Renal cortex interstitium (tissue), 15 donors: ENCODE measurements at places on chromosomes 6 and 20.
A peak's percentile ranks its signal among the peaks of the same experiment; 100 is the strongest.

GRCh38 chr6:21971541-21971940 is 325.3 kb downstream of the PRL start:
- DNase-seq = no peak

DNA sequence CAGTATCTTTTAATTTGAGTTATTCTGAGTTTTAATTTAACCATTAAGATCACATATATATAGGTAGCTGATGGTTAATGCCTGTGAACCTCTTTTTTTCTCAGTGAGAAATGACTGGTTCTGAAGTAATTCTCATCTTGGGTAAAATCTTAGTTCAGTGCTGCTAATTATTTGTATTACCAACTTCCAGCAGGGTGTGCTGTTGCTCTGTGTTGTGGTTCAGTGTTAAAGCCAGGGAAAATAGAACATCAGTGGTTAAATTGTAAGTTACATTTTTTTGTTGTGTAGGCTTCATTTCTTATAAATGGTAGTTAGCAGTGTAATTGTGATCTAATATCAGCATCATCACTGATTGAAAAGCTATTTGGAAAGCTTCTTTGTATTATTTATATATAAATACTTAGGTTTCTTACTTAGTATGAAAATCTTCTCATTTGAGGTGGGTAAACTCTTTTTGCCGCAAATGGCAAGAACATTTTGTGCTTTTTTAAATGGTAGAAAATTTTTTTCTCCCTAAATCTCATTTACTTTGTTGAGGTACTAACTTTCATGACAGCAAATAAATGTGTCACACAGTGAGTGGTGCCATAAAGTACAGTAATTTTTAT is 43.7 kb downstream of the CDC5L start:
- peak; percentile 57 for DNase-seq

GRCh38 chr20:64065974-64066343 is 3.0 kb downstream of the TCEA2 start:
- no peak for DNase-seq

- no peak for DNase-seq
Observed at GRCh38 chr6:156741287-156742073, 35.7 kb upstream of the ARID1B start.

- DNase-seq = no peak
Observed at GRCh38 chr6:145044641-145045246, 690.6 kb downstream of the EPM2A start.

- no peak for DNase-seq
Observed at GRCh38 chr6:11700118-11700718, 78.4 kb downstream of the ADTRP start.

- DNase-seq = no peak
Observed at GRCh38 chr6:20708367-20709124, 174.3 kb downstream of the CDKAL1 start.

- peak; percentile 7 for DNase-seq
Observed at GRCh38 chr6:98116455-98116854, 717.9 kb upstream of the POU3F2 start.

- DNase-seq = no peak
Observed at GRCh38 chr6:159152782-159153181, 16.4 kb upstream of the FNDC1 start.

GRCh38 chr6:87827346-87827745 is 125.3 kb upstream of the AKIRIN2 start:
- no peak for DNase-seq

DNA sequence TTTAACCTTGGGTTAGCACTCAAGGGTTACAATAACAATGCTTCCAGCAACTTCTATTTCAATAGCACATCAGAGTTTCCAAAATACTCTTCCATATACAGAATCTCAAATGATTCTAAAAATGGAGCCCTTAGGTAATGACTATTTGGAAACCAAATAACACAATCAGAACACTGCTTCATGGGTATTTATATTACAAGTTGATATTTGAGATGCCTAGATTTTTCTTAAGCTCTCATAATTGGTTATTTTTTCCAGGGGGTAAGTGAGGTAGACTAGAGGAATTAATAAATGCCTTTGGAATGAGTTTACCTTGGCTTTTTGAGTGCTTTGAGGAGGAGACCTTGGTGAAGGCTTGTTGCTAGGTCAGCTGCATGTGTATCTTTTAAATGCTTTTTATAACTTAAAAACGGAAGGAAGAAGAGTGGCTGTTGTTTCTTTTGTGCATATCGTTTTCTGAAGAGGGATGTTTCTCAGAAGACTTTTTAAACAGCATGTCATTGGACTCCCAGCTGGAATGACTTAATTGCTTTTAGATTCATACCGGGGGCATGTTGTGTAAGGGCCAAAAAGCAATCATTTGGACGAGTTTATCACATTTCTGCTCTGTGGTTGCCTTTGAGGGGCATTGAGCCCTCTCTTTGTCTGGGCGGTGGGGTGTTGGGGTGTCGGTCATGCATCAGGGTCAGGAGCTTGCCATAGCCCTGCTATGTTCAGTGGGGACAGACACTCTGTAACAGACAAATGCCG is 186.0 kb downstream of the DTNBP1 start:
- no peak for DNase-seq

GRCh38 chr20:13333036-13333435 is 112.0 kb downstream of the ISM1 start:
- no peak for DNase-seq

DNA sequence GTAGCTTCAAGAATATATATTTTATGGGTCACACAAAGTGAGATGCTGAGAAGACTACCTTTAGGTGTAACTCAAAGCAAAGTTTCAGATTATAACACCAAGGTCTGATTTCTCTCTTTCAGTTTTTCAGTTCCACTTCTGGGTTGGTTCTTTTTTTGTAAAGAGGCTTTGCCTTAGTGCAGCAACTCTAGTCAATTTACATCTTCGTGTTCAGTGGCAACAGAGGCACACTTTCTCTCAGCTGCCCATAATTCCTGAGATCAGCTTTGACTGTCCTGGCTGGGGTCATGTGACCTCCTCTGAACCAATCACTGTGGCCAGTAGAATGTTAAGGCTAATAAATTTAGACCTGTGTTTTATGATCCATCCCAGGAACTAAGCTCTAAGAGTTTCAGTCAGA is 120.2 kb downstream of the TINAG start:
- no peak for DNase-seq

GRCh38 chr20:36183155-36183944 is 28.8 kb downstream of the EPB41L1 start:
- DNase-seq = no peak

GRCh38 chr6:82915666-82916065 is 150.0 kb downstream of the UBE3D start:
- DNase-seq = no peak

DNA sequence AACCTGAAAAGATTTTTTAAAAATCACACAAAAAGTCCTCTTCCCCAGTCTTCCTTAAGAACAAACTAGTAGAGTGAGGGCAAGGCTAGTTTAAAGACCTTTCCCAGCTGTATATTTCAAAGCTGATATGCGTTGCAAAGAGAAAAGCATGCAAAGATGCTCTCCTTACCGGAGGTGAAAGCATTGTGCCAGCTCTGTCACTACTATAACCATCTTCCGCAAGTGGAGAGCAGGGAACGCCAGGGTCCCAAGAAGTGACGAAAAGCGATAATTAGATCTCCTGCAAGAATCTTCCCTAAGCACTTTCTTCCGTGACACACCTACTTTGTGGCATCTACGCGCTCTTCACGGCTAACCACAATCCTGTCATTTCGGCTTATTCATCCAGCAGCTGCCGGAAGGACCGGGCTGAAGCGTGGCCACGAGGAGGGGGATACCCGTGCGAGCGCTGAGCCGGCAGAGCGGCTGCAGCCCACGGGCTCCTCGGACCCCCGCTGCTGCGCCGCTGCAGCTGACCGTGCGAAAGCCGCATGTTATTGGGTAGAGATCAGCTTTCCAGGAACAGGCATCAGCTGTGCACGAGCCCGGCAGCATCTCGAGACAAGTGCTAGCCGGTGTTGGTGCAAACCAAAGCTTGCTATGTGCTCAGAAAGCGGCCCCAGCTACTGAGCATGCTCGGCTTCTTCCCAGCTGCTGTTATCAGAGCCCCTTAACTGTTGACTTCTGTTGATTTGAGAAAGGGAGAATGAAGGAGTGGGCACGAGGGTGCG is 57.2 kb upstream of the ARHGAP18 start:
- DNase-seq = peak; percentile 49

- peak; percentile 77 for DNase-seq
Observed at GRCh38 chr6:17725083-17725482, 18.4 kb upstream of the NUP153 start.

DNA sequence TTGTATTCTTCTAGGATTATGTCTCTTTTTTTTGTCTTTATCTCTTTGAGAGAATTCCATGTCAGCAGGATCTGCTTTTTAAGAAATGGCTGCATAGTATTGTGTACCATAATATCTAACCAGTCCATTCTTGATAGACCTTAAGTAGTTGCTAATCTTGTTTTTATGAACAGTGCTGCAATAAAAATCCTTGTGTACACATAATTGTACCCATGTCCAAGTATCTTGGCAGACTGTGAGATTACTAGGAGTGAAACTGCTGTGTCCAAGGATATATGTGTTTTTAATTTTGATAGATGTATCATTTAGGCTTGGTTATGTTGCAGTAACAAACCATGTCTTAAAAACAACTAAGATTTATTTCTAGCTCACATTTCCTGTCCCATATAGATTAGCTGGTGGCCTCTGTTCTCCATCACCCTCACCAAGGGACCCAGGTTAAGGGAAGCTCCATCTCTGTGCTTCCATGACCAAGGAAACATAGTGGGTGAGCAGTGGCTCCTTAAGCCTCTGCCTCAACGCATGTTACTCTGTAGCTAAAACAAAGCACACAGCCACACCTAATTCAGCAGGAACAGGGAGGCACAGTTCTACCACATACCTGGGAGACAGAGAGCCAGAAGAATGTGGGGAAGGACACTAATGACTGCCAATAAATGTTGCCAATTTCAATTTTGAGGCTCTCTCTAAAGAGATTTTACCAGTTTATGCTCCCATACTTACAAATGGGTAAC is 12.1 kb upstream of the SUMO4 start:
- DNase-seq = no peak

DNA sequence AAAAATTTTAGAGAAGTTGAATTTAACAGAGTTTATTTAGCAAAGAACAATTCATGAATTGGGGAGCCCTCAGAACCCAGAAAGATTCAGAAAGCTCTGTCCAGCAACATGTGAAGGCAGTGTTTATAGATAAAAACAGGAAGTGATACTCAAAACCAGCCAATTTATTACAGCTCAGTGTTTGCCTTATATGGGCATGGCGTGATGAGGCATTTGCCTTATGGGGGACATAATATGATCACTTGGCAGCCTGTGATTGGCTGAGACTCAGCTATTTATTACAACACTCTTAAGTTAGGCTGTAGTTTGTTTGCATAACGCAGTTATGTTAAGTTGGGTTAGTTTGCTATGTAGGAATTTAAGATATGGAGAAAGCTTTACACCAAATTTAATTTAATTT is 11.5 kb downstream of the HLA-DPA1 start:
- no peak for DNase-seq

DNA sequence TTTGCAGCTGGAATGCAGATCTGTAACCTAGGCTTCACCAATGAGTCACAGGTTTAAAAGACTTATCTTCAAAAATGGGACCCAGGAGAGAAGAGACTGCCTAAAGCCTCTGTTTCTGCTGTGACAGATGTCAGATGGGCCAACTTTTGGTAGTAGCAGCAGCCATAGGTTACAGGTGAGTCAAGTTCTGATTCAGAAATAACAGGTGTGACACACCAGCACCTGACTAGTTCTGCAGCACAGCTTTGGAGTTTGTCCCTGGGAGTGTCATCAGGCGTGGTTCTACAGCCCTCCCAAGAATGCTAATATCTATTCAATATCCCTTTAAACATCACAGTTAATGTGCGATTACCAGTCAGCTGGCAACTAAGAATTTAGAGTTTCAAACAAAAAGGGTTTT is 121.9 kb upstream of the BTN3A2 start:
- no peak for DNase-seq

DNA sequence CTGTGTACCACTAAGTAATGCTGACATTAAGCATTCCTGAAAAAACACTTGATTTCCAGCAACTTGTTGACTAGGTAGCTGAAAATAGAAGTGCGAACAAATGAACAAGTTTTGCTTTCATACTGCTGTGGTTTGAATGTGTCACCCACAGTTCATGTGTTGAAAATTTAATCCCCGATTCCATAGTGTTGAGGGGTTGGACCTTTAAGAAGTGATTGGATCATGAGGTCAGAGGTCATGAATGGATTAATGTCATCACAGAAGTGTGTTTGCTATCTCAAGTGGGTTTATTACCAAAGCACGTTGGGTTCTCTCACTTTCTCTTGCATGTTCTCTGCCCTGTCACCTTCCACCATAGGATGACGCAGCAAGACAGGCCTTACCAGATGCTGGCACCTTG is 568.5 kb downstream of the UTRN start:
- DNase-seq = no peak

DNA sequence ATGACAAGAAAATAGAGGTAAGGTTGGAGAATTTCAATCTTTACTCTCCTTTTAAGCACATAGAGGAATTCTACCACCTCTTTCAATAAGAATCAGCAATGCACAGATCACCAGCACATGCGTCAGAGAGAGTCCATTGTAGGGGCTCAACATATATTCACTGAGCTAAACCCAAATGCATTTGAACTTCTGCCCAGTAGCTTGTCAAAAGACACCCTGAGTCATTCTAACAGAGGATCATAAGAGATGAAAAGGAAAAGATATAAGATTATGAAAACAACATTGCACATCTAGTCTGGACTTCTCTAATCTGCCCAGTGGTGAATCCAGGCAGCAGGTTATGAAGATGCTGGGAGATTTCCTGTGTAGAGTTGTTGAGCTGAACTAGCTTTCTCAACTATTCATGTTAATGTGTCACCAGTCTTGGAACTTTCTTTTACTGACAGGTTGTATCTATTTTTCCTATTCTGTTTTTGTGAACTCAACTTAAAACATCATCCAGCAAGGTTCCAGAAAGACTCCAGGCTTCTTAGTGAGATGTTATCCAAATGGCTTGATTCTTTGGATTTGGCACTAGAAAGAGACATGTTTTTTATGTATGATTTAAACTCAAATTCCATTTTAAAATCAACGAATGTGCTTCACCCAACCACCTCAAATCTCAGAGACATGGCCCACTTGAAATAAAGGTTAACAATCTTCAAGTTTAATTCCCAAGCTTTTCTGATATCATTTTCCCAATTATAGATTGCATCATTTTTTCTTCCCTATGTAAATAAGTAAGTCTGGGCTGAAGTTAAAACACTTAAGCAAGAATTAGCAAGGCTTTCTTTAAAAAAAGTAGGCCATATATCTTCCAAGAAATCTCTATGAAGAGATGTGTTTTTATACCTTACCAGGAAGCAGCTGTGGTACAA is 89.3 kb downstream of the TSHZ2 start:
- DNase-seq = no peak

DNA sequence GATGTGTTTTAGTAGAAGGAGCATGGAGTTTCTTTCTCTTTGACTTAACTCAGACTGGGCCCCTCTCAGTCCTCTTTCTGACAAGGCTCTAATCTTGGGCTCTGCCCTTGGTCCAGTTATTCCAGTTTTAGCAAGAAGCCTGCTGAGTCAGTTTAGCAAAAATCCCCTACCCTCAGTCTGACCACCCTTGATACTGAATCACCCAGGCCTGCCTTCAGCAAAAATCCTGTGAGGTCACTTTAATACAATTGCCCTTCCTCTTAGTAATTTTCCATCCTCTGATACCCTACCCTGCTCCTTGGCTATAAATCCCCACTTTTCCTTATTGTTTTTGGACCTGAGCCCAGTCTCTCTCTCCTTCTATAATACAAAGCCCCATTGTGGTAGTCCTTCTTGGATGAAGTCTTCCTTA is 326.7 kb upstream of the NOX3 start:
- peak; percentile 63 for DNase-seq
